ENCODE measurements at places on chromosomes 6 and 20. TPM values are rescaled to one million over a fixed set of nuclear protein-coding genes. Genes with fewer than 3 reads are reported as not detected.
A peak's percentile ranks its signal among the peaks of the same experiment; 100 is the strongest.

GRCh38 chr6:105167914-105168313 lies 11.9 kb downstream of the POPDC3 start:
- H3K4me1 ChIP-seq: no peaks in the 10 kb centered on the region
- no peaks in the 10 kb centered on the region for H3K36me3 ChIP-seq
- no peak for DNase-seq

GRCh38 chr6:16740097-16740496 lies 21.2 kb downstream of the ATXN1 start:
- H3K36me3 ChIP-seq: no peaks in the 10 kb centered on the region
- H3K27ac ChIP-seq: no peak overlapping the region
- DNase-seq: no peak
- H3K4me1 ChIP-seq: peaks cover 46% of the 10 kb centered on the region
- no peak overlapping the region for H3K4me3 ChIP-seq

GRCh38 chr20:38106461-38106860 lies 58.6 kb downstream of the TGM2 start:
- DNase-seq: no peak
- H3K4me3 ChIP-seq: no peak overlapping the region
- no peak overlapping the region for H3K27ac ChIP-seq
- peaks cover 16% of the 10 kb centered on the region for H3K4me1 ChIP-seq
- no peaks in the 10 kb centered on the region for H3K36me3 ChIP-seq
- H3K27me3 ChIP-seq: no peaks in the 10 kb centered on the region

GRCh38 chr6:114068116-114068515 lies 97.2 kb upstream of the HDAC2 start:
- no peaks in the 10 kb centered on the region for H3K4me1 ChIP-seq
- DNase-seq: no peak
- H3K27ac ChIP-seq: no peak overlapping the region

- DNase-seq: no peak
- H3K4me3 ChIP-seq: no peak overlapping the region
- H3K27ac ChIP-seq: no peak overlapping the region
- no peaks in the 10 kb centered on the region for H3K4me1 ChIP-seq
- no peaks in the 10 kb centered on the region for H3K27me3 ChIP-seq
- H3K36me3 ChIP-seq: no peaks in the 10 kb centered on the region
These were observed 213.7 kb downstream of the GRIK2 start for GRCh38 chr6:101607111-101607690.

DNA sequence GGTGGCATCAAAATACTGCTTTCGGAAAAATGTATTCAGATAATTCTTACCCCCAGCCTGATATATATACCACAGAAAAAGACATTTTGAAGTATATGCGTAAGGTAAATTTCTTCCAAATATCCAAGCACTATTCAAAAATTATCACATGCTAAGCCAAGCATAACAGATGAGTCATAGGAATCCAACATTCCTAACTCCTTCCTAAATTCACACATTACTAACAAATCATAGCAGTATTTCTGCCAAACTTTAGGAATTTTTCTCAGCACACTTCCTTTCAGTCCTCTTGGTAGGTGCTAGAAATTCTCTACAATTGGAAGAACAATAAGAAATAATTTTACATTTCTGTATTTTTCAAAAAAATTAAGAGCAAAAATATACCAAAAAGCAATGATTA lies 417.5 kb downstream of the EYS start:
- no peaks in the 10 kb centered on the region for H3K4me1 ChIP-seq
- H3K4me3 ChIP-seq: no peak overlapping the region
- H3K27me3 ChIP-seq: no peaks in the 10 kb centered on the region

DNA sequence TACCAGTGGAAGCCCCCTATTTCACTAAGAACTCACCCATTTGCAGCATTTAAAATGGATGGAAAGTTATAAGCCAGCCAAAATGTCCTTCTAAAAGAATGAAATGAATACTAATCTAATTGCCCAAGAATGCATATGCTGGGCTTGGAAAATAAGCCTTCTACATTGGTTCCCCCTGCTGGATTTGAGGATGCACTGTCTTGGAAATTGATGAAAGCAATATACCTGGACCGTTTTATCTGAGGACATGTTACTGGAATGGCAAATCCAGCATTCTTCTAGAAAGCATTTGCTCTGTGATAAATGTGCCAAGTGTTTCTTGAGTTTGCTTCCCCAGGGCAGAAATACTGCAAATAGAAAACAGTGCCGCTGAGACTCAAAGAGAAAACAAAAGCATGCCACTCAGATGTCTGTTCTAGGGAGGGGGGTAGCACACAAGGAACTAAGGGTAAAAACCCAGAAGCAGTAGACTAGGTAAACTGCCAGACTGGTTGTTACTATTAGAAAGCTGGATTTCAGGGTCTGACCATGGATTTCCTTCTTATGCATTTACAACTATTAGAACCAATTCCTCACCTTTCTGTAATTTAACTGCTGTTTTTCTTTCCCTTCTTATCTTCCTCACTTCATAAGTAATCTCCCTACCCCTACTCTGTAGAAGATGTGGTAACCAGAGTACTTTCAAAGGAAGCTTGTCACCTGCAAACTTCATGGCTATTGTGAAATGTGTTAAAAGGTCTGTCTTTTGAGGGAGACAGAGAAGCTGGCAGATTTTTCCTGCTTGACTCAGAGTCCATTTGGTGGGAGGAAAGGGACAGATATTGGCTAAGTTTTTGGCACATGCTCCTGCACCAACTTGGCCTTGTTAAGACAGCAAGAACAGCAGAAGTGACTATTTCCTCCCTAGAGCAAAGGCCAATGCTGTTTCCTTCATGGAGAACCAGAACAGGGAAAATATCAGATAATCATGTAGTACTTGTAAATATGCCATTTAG lies 642.6 kb downstream of the KIF16B start:
- no peak overlapping the region for H3K4me3 ChIP-seq
- peaks cover 5% of the 10 kb centered on the region for H3K4me1 ChIP-seq
- H3K27ac ChIP-seq: no peak overlapping the region
- DNase-seq: no peak
- H3K36me3 ChIP-seq: no peaks in the 10 kb centered on the region

DNA sequence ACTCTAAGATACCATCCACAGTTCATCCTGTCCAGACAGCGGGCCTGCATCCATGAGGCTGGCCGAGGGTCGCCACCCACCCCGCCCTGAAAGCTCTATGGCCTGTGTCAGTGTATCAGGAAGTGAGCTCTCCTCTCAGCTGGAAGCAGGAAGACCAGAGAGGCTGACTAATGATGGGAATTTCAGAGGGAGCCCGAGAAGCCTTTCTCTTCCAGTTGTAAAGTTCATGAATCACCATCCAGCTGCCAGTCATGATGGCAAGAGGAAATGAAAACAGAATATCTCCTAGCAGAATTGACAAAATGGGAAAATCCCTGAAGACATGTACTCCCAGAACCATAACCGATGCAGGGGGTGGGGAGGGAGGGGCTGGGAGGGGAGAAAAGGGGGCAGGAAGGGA lies 109.6 kb upstream of the RPS6KA2 start:
- no peak overlapping the region for H3K4me3 ChIP-seq
- no peak overlapping the region for H3K27ac ChIP-seq
- DNase-seq: peak; percentile 53
- no peaks in the 10 kb centered on the region for H3K4me1 ChIP-seq
- H3K36me3 ChIP-seq: no peaks in the 10 kb centered on the region
- H3K27me3 ChIP-seq: no peaks in the 10 kb centered on the region

DNA sequence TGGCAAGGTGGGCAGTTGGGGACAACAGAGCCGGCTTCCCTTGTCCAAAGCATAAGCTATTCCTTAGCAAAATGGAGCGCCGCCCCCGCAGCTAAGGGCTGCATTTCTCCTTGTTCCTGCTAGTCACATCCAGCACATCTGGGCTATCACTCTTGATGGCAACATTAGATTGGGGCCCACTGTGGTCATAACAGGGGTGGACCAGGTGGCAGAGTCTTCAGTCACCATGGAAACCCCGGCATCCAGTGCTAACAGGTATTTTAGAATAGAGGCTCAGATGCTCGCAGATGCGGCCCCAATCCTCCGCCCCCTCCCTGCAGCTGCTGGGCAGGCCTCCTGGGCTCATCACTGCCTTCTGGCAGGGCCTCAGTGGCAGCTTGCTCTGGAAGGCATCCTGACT lies 168.2 kb upstream of the PROKR2 start:
- no peaks in the 10 kb centered on the region for H3K36me3 ChIP-seq
- no peak overlapping the region for H3K4me3 ChIP-seq
- DNase-seq: no peak
- no peaks in the 10 kb centered on the region for H3K4me1 ChIP-seq
- no peaks in the 10 kb centered on the region for H3K27me3 ChIP-seq

GRCh38 chr6:42269553-42269952 lies 51.9 kb upstream of the MRPS10 start:
- no peak for DNase-seq
- no peak overlapping the region for H3K4me3 ChIP-seq
- no peaks in the 10 kb centered on the region for H3K27me3 ChIP-seq
- H3K4me1 ChIP-seq: peaks cover 4% of the 10 kb centered on the region
- H3K36me3 ChIP-seq: peaks cover 21% of the 10 kb centered on the region

- no peak overlapping the region for H3K27ac ChIP-seq
- peaks cover 19% of the 10 kb centered on the region for H3K4me1 ChIP-seq
- DNase-seq: no peak
- no peaks in the 10 kb centered on the region for H3K36me3 ChIP-seq
- H3K4me3 ChIP-seq: no peak overlapping the region
These were observed 2.5 kb downstream of the RNF182 start for GRCh38 chr6:13927203-13927602.

DNA sequence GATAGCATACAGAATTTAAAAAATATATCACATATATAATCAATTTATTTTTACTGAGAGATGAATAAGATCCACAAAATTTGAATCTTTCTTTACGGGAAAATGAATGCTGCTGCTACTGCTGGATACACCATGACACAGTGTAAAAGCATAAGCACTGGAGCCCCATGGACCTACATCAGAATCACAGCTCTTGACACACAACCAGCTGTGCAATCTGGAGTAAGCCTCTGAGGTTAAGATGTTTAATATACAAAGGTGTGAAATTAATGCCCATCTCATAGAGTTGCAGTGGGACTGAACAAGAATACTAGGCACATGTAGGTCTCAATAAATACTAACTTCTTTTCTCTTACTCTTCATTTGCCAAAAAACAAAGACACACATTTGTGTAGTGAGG lies 48.1 kb downstream of the MAN1A1 start:
- no peak overlapping the region for H3K27ac ChIP-seq
- peaks cover 5% of the 10 kb centered on the region for H3K4me1 ChIP-seq
- H3K36me3 ChIP-seq: peaks cover 20% of the 10 kb centered on the region
- H3K27me3 ChIP-seq: no peaks in the 10 kb centered on the region

- no peak overlapping the region for H3K4me3 ChIP-seq
- H3K4me1 ChIP-seq: peaks cover 32% of the 10 kb centered on the region
- H3K36me3 ChIP-seq: no peaks in the 10 kb centered on the region
- no peaks in the 10 kb centered on the region for H3K27me3 ChIP-seq
These were observed 21.2 kb downstream of the KIF16B start for GRCh38 chr20:16552015-16552414.

DNA sequence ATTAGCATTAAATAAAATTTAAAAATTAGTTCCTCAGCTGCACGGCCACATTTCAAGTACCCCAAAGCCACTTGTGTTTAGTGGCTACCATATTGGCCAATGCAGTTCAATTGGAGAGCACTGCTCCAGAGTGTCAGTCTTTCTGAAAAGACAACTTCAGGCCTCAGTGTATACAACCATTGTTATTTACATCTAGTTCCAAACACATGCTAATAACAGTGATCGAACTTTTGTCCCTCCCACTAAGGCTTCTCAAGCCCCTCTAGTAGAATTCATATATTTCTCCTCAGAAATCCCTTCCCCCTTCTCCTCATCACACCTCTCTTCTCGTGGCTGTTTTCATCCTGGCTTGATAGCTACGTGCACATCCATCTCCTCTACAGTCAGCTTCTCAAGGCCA lies 32.9 kb downstream of the HIVEP2 start:
- no peak for DNase-seq
- H3K27me3 ChIP-seq: no peaks in the 10 kb centered on the region
- H3K4me1 ChIP-seq: no peaks in the 10 kb centered on the region
- no peaks in the 10 kb centered on the region for H3K36me3 ChIP-seq

GRCh38 chr6:73323323-73323722 lies 30.8 kb downstream of the DPPA5 start:
- no peak overlapping the region for H3K27ac ChIP-seq
- no peak overlapping the region for H3K4me3 ChIP-seq
- H3K36me3 ChIP-seq: no peaks in the 10 kb centered on the region
- peaks cover 3% of the 10 kb centered on the region for H3K27me3 ChIP-seq
- no peaks in the 10 kb centered on the region for H3K4me1 ChIP-seq

- no peak overlapping the region for H3K27ac ChIP-seq
- no peak overlapping the region for H3K4me3 ChIP-seq
- no peaks in the 10 kb centered on the region for H3K27me3 ChIP-seq
- H3K4me1 ChIP-seq: peaks cover 91% of the 10 kb centered on the region
These were observed 10.2 kb downstream of the SRSF3 start for GRCh38 chr6:36604090-36605060.

DNA sequence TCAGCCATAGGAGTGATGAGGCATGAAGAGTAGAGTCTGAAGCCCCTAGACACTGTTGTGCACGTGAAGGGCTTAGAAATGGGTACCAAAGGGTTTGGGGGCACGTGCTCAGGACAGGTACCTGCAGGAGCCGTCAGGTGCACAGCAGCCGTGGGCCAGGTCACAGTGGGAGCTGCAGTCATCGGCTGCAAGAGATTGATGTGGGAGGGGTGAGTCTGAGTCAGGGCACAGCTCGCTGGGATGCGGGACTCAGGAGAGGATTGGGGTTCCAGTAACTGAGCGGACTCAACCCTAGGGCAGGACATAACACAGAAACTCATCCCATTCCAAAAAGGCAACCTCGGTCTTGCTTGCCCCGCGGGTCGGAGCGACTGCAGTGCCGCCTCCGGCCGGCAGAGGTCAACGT lies 1.1 kb downstream of the DLK2 start:
- peaks cover 36% of the 10 kb centered on the region for H3K27me3 ChIP-seq
- H3K36me3 ChIP-seq: peaks cover 36% of the 10 kb centered on the region
- H3K4me1 ChIP-seq: peaks cover 21% of the 10 kb centered on the region
- H3K4me3 ChIP-seq: peak overlapping the region; percentile 66

- H3K4me1 ChIP-seq: no peaks in the 10 kb centered on the region
- H3K27ac ChIP-seq: no peak overlapping the region
- DNase-seq: no peak
- no peak overlapping the region for H3K4me3 ChIP-seq
- peaks cover 4% of the 10 kb centered on the region for H3K27me3 ChIP-seq
- no peaks in the 10 kb centered on the region for H3K36me3 ChIP-seq
These were observed 51.0 kb downstream of the SCGN start for GRCh38 chr6:25703005-25703404.

DNA sequence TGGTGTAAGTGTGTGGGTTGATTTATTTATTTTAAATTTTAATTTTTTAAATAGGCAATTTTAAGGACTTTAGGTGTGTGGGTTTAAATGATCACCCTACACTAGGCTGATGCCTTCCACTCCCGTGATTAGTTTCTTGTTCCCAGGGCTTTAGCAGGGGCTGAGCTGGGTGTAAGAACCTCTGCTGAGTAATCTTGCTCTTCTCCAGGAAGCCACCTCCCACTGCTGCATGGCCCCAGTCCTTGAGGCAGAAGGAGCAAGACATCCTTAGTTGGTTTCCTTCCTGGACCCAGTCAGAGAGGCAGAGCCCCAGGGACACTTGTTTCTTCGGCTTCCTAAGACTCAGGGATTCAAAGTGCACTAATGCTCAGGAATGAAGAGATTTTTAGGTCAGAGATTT lies 19.8 kb upstream of the CDC5L start:
- H3K4me1 ChIP-seq: no peaks in the 10 kb centered on the region
- no peak overlapping the region for H3K27ac ChIP-seq
- no peaks in the 10 kb centered on the region for H3K27me3 ChIP-seq
- no peak overlapping the region for H3K4me3 ChIP-seq
- no peak for DNase-seq

The SNX21 gene
- total RNA-seq: 106 TPM

The KCNK5 gene
- 24.1 TPM for total RNA-seq

The HDGFL1 gene
- total RNA-seq: not detected

The NFATC2 gene
- 10.1 TPM for total RNA-seq

The PTPRA gene
- 47.7 TPM for total RNA-seq

The MOXD1 gene
- total RNA-seq: 25.9 TPM

The SLCO4A1 gene
- total RNA-seq: 50.2 TPM
